Stimulated activated CD4-positive, alpha-beta T cell treated with anti-CD3 and anti-CD28 coated beads, Interleukin-1b, Interleukin-23, amount 100 ng/mL, for 4 hours (primary cell): ENCODE measurements at places on chromosomes 2 and 18.

- DNase-seq, result no peak
These were observed 32.6 kb downstream of the PPP1R1C start for GRCh38 chr2:182018218-182018617.

DNA sequence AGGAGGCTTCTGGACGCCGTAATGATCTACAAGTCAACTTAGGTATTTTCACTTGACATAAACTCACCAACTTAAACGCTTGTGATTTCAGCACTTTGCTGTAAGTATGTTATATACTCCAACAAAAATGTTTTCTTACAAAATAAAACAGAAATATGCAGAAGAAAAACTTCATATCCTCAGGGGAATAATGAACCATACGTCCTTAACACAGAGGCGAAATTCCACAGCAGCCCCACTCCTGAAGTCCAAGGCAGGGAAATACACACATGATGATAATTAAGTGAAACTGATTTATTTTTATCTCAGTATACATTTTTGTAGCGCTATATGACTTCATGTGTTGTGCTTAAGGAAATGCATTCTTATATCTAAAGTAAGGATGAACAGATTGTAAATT is 335.4 kb upstream of the VWC2L start:
- no peak for DNase-seq

DNA sequence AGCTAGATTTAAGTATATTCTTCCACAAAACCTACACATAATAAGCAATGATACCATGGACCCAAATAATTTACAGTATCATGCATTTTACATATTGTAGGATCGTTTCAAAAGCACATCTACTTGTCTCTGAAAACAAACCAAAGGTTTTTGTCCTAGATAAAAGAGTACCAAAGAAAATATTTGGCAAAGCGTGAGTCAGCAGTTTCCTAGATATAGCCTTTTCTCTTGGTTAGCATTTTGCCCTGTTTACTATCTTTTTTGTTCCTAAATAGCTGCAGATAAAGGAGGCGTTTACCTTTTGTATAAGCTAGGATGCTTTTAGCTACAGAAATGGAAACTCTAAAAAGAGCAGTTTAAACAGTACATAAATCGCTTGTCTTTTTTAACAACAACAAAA is 305.8 kb upstream of the GULP1 start:
- DNase-seq, result no peak

- DNase-seq, result no peak
These were observed 102.2 kb downstream of the PDE1A start for GRCh38 chr2:182324665-182325064.

GRCh38 chr2:73894475-73894850 is 1.7 kb downstream of the ACTG2 start:
- no peak for DNase-seq

GRCh38 chr2:31226266-31226665 is 7.7 kb upstream of the EHD3 start:
- no peak for DNase-seq

GRCh38 chr2:25257931-25258846 is 83.5 kb downstream of the DNMT3A start:
- DNase-seq, result no peak

GRCh38 chr18:51621113-51621863 is 423.8 kb upstream of the MEX3C start:
- no peak for DNase-seq

- DNase-seq, result no peak
These were observed 72.1 kb downstream of the GLI2 start for GRCh38 chr2:120807751-120808150.

DNA sequence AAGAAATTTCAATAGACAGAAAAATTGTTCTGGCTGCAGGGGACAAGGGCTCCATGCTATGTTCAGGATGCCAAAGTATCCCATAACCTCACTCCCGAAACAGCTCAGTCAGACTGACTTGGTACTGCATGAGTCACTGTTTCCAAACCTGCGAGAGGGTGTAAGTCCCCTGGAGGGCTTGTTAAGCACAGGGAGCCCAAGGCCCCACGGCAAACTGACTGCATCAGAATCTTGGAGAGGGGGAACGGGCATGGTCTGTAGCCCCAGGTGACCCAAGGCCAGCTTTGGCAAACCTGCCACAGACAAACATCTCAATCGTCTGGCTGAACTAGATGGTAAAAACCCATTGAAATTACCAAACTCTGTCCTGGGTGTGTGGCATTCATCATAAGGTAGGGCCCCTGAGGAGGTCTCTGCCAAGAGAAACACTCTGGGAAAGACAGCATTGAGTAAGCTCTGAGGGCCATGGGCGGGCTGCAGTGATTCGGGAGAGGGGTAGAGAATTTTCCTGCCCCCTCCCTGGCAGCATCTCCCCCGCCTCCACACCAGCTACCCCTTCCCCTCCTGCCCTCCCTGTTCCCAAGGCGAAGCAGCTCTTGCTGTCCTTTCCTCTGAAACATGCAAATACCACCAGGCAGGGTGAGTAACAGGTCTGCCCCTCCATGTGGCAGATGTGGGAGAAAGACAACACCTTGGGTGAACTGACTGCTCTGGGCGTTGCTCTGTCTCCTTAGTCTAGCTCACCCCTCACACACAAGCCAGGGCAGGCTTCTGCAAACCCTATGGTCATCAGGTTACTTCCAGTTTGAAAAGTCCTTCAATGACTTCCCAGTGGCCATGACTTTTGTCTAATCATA is 274.7 kb upstream of the SIX2 start:
- no peak for DNase-seq

- no peak for DNase-seq
These were observed 528.0 kb upstream of the TNP1 start for GRCh38 chr2:217387776-217388387.

DNA sequence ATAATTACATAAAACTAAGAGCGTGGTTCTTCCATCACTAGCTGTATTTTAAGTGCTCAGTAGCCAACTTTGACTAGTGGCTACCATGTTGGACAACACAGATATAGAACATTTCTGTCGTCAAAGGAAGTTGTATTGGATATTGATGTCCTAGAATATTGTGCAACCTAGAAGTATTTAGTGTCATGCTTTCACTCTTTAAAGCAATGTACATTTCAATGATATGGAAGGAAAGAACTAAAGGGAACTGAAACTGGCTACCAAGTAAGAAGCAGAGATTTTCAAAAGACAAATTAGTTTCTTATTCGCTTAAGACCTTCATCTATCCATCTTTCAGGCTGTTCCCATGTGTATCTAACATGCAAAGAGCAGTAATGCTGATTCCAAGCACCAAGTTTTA is 85.4 kb upstream of the EML6 start:
- DNase-seq, result no peak

- no peak for DNase-seq
These were observed 1.6 kb downstream of the OSR1 start for GRCh38 chr2:19356545-19357401.

DNA sequence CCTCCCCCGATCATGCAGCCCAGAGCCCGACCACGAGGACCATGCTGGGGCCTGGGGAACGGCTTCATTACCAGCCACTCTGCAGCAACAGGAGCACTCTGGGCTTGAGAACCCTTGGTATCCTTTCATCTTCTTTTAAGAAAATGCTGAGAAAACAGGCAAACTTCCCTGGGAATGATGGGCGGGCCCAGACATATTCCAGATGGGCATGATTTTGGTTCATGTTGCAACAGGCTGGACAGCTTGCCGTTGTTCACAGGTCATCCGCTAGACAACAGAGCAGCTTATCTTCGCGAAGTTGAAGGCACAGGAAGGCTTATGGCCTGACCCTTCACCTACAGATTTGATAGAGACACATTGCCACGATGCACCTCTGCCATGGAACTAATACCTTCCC is 121.0 kb downstream of the KLHL29 start:
- DNase-seq, result no peak

GRCh38 chr2:27249159-27249890 is 13.5 kb downstream of the SLC30A3 start:
- DNase-seq, result no peak

DNA sequence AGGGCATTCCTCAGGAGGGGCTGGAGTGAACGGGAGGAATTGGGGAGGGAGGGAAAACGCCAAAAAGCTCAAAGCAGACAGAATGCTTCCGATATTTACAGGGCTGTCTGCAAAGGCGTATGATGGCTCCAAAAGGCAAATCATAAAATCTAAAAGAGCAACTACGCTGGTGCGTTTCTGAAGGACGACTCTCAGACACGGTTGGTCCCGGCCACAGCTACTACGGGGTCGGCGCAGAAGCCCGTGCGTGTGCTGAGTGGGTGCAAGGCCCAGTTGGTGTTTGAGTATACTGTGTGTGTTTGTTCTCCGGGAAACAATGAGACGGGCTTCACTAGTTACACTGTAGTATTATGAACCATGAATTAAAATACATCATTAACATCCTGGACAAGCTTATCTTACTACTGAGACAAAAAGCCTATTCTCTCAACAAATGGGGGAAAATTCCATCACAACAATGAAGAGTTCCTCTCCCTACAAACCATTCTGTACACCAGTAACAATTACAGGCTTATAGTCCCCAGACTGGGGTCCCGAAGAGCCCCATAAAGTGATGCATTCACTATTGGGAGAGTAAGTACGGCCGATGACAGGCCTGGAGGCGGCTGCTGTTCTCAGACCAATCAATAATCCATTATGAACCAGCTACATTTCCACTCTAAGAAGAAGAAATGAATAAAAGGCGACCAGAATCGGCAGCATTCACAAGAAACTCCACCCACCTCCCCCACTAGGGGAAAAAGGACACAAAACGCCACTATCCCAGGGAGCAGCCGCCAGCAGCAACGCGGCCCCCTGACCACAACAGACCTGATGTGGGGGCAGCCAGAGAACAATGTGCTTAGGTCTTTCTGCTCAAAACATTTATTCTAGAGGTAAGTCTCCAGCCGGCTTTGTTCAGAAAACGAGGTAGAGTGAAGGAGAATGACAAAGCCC is 43.4 kb downstream of the ZNF516 start:
- no peak for DNase-seq

- DNase-seq, result no peak
These were observed 62.5 kb upstream of the SMAD7 start for GRCh38 chr18:49013291-49013691.

DNA sequence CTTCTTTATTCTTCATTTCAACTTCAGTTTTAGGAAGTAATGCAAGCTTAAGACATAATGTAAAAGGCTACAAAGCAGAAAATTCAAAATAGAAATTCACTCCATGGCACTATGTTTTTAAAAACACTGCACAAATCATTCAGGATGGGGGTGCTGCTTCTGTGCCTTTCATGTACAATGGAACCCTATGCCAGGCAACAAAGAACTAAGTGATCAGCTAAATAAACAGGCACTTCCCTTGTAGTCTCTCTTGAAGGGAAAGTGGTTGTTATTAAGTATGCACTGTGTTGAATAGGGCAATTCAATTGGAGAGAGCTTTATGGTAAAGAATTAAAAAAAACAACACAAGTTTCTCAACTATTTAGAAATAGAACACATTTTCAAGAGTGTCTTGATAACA is 10.9 kb upstream of the ERBB4 start:
- DNase-seq, result no peak

GRCh38 chr2:85628658-85629057 is 12.7 kb downstream of the USP39 start:
- no peak for DNase-seq

DNA sequence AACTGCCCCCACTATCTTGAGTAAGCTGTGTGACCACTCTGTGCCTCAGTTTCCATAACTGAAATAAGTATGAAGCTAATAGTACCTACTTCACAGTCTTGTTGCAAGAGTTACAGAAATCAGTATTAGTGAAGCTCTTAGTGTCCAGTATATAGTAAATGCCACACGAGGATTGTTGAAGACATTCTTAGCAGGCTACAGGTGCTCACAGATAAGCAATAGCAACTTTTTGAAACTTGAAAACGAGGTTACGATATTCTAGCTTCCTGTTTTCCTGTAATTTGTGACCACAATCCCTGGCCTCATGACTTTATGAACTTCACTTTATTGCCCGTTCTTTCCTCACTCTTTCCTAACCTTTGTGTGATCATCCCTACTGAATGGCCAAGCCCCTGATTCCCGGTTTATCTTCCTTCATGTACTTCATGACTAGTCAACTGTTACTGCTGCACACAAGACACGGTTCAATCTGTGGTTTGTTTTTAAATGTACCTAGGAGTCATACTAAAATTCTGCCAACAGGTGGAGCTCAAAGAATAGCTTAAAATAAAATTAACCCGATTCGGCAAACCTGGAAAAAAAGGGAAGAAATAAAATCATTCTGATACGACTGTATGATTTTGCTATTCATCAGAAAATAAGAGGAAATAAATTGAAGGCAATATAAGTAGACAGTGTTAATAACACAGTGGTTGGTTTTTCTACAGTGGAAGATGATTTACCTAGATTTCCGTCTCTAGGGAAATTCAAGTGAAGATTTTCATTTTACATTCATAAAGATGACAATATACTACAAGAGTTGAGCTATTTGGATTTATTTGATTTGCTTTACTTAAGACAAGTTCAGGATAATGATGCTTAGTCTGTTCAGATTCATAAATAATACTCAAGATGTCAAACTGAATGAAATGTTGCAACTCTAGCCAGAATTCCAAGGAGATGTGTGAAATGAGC is 38.1 kb upstream of the STAT1 start:
- DNase-seq, result no peak

- DNase-seq, result no peak
These were observed 6.6 kb upstream of the RPL37A start for GRCh38 chr2:216491793-216492596.

GRCh38 chr2:233453111-233453915 is 99.0 kb downstream of the DGKD start:
- no peak for DNase-seq

DNA sequence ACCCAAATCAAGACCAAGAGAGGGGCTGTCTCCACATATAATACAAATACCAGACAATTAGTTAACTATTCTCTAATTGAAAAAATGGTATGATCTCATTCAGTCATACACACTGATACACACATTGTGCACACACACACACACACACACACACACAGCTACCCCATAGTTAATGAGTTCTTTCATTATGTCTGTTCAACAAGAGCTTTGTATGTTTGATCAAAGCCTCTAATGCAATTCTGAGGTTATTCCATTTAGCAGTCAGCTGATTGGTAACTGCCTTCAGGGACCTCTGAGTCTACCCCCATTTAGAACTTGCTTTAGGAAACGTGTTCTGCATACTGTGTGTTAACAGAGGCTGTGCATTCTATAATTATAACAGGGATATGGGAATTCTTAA is 741.4 kb upstream of the LRRTM4 start:
- no peak for DNase-seq

DNA sequence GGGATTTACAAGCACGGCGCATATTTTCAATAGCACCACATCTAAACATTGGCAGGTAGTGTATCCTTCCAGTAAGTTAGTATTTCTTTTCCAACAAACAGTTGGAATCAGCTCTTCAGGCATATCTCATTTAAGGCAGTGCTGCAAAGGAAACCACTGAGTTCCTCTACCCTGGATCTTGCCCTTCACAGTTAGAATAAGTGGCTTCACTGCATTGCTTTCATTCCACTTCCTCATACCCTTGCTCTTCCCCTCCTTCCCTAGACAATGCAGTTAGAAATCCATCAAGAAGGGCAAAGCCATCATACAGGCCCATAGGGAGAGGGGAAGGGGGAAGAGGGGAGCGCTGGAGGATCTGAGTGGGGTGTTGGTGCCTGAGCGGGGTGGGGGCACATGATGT is 173.7 kb downstream of the FBXO15 start:
- no peak for DNase-seq
